ENCODE measurements at places on chromosomes 13 and 19.

GRCh38 chr13:106121173-106121754 is 414.2 kb downstream of the EFNB2 start:
- no peak for DNase-seq
- H3K36me3 ChIP-seq = no peaks in the 10 kb centered on the region
- no peak overlapping the region for H3K27ac ChIP-seq

DNA sequence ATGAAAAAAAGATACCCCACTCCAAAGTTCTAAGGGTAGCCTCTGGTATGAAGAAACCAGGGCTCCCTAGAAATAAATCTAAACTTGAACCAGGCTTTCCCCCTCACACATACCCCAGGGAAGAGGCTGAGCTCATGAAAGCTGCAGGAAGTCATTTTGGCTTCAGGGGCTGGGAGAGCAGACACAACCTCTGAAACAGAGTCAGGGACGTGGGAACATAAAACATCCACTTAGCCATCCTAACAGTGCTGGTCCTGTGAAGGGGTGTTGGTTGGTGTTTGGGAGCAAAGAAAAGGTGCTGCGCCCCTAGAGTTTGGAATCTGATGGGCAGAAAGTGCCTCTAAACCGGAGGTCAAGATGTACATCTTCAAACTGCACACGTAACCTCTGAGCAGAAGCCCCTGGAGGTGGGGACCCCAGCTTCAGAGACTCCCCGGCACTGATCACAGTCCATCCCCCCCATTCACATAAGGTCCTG is 15.8 kb downstream of the RAB3D start:
- peak overlapping the region; percentile 91 for H3K27ac ChIP-seq
- peaks cover 4% of the 10 kb centered on the region for H3K36me3 ChIP-seq
- H3K4me1 ChIP-seq = peaks cover 21% of the 10 kb centered on the region
- no peak for DNase-seq

- no peaks in the 10 kb centered on the region for H3K4me1 ChIP-seq
- no peak overlapping the region for H3K27ac ChIP-seq
- H3K27me3 ChIP-seq = peaks cover 3% of the 10 kb centered on the region
- H3K36me3 ChIP-seq = peaks cover 26% of the 10 kb centered on the region
- DNase-seq = no peak
- H3K4me3 ChIP-seq = no peak overlapping the region
Observed at GRCh38 chr19:34688592-34688991, 11.1 kb downstream of the ZNF302 start.

GRCh38 chr19:6551607-6552450 is 21.0 kb downstream of the TNFSF9 start:
- peaks cover 6% of the 10 kb centered on the region for H3K4me1 ChIP-seq
- peaks cover 3% of the 10 kb centered on the region for H3K27me3 ChIP-seq
- no peak overlapping the region for H3K27ac ChIP-seq
- peak; percentile 86 for DNase-seq

DNA sequence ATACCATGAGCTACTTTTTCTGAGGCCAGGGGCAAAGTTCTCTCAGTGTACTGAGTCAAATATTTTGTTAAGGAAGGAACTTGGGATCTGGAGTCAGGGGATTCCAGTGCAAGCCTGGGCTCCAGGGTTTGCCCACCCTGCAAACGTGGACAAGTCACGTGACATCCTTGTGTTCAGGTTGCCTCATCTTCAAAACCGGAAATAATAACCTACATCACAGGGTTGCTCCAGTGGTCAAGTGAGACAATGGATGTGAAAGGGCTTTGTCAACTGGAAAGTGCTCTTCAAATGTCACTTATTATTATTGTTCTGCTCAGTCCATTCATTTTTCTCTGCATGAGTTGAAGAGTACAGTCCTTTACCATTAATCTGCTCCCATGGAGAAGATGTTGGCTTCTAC is 414.9 kb downstream of the COG6 start:
- no peak for DNase-seq
- peaks cover 18% of the 10 kb centered on the region for H3K4me1 ChIP-seq
- no peaks in the 10 kb centered on the region for H3K27me3 ChIP-seq
- H3K27ac ChIP-seq = no peak overlapping the region
- H3K36me3 ChIP-seq = no peaks in the 10 kb centered on the region

GRCh38 chr13:74443631-74444030 is 309.4 kb upstream of the KLF12 start:
- H3K27me3 ChIP-seq = no peaks in the 10 kb centered on the region
- DNase-seq = no peak
- H3K36me3 ChIP-seq = no peaks in the 10 kb centered on the region
- no peak overlapping the region for H3K4me3 ChIP-seq
- H3K27ac ChIP-seq = no peak overlapping the region
- no peaks in the 10 kb centered on the region for H3K4me1 ChIP-seq

DNA sequence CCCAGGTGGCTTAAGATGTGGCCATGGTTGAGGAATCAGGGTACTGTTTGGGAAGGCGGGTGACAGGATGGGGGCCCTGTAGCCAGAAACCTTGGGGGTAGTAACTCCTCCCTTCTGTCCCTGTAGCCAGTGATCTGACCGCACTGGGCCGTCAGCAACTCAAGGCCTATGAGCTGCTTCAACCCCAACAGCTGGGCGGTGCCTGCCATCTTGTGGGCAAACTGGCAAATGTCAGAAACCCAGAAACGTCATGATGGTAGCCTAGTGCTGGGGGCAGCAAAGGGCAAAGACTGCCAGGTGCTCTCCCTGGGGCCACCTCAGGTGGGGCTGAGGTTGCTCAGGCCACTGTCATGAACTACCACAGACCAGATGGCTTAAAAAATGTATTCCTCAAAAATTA is 3.5 kb downstream of the COPE start:
- peaks cover 41% of the 10 kb centered on the region for H3K36me3 ChIP-seq
- peak overlapping the region; percentile 34 for H3K27ac ChIP-seq
- H3K4me3 ChIP-seq = no peak overlapping the region
- no peaks in the 10 kb centered on the region for H3K27me3 ChIP-seq
- DNase-seq = peak; percentile 74

- H3K4me3 ChIP-seq = no peak overlapping the region
- H3K27ac ChIP-seq = no peak overlapping the region
- no peaks in the 10 kb centered on the region for H3K27me3 ChIP-seq
- no peaks in the 10 kb centered on the region for H3K4me1 ChIP-seq
- DNase-seq = no peak
Observed at GRCh38 chr13:38804536-38804935, 117.7 kb downstream of the FREM2 start.

DNA sequence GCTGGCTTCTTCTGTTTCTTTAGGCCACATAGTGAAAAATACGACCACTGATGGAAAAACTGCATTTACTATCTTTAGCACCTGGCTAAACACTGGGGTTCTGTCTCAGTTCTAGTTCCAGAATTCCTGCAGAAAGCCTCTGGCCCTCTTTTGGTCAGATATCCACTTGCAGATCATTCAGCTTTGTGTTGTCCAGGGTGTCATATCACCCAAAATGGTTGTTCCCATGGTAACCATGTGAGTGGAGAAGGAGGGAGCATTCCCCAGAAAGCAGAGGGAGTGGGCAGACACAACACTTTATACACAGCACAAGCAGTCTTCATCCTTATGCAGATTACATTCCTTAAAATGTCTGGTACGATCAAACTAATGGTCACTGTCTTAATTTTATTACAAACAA is 73.5 kb downstream of the CAB39L start:
- no peak for DNase-seq
- no peak overlapping the region for H3K27ac ChIP-seq
- peaks cover 2% of the 10 kb centered on the region for H3K4me1 ChIP-seq
- H3K36me3 ChIP-seq = no peaks in the 10 kb centered on the region
- peaks cover 1% of the 10 kb centered on the region for H3K27me3 ChIP-seq
